Stimulated activated CD4-positive, alpha-beta T cell treated with anti-CD3 and anti-CD28 coated beads, Interleukin-1b, Interleukin-23, amount 100 ng/mL, for 24 hours (primary cell): ENCODE measurements at places on chromosomes 3 and 15.

- DNase-seq: no peak
Observed at GRCh38 chr3:31729082-31729481, 196.4 kb downstream of the STT3B start.

DNA sequence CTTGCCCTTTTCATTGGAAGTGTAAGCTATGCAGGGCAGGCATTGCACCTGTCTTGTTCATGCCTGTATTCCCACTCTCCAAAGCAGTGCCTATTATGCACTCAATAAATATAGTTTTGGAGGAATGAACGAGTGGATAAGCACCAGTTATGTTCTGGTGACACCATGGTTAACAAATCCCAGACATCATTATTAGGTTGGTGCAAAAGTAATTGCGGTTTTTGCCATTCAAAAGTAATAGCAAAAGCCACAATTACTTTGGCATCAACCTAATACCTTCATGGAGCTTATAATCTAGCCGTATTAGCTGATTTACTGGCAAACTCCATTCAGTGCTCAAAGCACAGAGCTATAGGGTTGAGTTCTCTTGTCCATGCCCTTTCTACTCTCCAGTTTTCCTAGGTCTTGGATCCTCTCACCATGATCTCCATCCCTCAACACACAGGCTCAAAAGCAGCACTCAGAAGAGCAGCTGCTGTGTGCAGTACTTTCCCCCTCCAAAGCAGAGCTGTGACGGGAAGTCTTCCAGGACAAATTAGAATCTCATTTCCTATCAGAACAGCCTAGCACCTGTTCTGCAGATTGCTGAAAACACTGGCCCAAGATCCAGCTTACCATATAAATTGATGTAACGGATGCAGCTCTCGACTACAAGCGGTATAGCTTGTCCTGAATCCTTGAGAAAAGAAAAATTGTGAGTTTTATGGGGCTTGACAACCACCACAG, 63.2 kb upstream of the RAD18 start:
- DNase-seq: no peak

- no peak for DNase-seq
Observed at GRCh38 chr15:70267306-70267705, 169.6 kb upstream of the TLE3 start.

DNA sequence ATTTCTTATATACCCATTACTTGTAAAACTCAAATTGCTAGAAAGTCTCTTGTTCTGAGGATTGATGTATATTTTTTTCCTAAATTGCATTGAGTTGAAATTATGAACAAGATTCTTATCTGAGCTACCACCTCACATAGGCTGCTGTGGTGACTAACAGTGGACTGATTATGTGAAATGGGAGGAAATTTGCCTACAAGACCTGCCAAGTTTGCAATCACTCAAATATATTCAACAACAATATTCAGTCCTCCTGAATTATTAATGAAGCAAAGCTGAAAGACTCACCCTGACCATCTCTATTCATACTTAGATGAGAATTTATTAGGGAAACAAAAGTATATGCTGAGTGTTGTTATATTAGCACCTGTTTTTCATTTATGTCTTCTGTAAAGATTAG, 412.6 kb upstream of the SEMA6D start:
- no peak for DNase-seq

DNA sequence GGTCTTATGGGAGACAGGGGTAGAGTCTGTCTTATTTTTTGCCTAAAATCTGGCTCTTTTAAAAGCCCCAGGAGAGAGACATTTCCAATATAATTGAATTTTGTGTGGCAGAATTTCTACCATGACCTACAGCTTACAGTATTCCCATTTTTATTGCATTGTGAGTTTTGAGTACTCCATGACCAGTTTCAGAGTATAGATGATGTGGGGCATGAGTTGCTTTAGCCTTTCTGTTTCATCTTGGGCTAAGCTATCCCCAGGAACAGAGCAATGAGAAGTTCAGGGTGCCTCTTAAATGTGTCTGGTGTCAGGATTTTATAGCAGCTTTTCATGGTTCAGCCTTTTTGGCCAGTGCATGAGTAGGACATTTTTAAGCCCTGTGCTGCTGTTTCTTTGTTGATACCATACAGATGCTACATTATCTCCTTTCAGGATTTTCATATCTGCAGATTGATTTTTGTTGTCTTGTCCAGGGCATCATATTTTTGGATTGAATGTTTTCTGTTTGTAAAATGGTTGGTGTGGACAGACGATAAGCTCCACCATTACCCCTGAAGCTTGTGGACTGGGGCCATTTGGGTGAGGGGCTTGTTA, 3.5 kb downstream of the ABHD2 start:
- no peak for DNase-seq
